ENCODE measurements at places on chromosomes 2 and 18. TPM values are rescaled to one million over a fixed set of nuclear protein-coding genes. Genes with fewer than 3 reads are reported as not detected.

The PCBP1 gene
- 544 TPM for total RNA-seq

The MARCO gene
- total RNA-seq = not detected

The VSNL1 gene
- total RNA-seq = not detected

DNA sequence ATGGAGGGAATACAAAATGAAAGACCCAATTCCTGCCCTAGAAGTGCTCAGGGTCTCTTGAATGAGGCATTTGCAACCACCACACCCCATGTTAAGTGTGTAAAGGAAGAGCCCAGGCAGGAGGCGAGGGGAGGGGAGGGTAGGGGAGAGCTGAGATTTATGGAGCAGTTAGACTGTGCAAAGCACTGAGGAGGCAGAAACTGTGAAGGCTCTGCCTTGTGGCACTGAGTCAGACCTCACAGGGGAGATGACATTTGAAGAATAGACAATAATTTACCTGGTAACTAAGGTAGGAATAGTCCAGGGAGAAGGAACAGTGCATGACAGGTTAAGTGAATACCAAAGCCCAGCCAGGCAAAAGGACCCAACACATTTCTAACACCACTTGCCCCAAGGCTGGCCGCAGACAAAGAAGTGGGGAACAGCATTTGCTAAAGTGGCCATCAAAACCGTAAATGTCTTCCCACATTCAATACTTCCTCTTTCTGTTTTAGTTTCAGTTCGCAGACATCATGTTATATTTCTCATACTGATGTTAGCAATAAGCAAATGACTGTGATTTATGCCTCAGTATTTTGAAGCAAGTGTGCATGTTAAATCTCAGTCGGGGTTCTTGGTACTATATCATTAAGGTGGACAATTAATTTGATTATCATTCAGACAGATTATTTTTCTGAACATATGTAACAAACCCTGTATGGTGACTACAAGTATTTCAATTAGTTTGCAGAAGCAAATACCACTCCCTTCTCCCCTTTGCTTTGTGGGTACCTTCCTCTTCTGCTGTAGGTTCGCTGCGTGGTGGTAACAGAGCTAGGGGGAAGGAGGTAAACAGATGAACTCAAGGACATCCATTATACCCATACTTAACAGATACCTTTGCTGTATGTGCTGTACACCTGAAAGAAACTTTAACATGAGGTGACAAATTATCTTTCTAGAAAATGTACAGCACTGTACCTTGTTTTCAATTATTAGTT is 27.5 kb downstream of the CDH20 start:
- DNase-seq = no peak

- no peak for DNase-seq
These were observed 72.9 kb upstream of the SYT4 start for GRCh38 chr18:43350176-43350575.

- DNase-seq = peak; percentile 36
These were observed 598 bp downstream of the CCDC93 start for GRCh38 chr2:118013221-118013723.

DNA sequence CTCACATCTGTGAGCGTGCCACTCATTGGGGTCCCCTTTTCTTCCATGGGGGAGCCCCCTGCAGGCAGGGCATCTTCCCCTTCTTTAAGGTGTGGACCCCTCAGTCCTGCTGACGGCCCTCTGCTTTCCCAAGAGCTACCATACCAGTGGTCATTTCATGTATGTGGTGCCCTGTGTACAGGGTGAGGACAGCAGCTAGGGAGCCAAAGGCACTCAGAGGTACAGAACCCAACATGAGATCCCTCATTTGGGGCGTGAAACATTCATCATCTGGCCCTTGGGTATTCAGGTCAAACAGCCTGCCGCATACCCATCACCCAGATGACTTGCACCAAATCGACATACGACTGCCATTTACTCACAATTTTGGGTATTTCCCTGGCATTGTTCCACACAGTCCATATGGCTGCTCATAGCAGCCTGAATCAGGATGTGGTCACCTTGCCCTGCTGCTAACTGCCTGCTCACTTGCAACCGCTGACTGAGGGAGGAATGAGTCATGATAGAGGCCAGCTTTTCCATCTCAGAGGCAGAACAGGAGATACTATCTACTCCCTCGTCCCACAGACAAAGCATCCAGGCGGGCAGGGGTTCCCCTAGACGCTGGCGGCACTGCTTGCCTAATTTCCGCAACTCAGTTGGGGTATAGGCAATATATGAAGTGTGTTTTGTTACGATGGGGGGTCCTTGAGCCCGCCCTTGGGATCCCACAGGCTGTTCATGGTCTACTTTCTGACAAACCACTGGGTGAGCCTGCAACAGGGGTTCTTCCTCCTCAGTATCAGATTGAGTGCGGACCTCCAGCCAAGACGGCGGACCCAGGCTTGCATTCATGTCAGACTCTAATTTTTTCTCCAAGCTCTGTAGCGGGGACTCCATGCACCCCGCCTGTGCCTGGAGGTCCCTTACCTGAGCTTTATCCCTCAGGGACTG is 228.6 kb downstream of the SATB2 start:
- DNase-seq = peak; percentile 17

DNA sequence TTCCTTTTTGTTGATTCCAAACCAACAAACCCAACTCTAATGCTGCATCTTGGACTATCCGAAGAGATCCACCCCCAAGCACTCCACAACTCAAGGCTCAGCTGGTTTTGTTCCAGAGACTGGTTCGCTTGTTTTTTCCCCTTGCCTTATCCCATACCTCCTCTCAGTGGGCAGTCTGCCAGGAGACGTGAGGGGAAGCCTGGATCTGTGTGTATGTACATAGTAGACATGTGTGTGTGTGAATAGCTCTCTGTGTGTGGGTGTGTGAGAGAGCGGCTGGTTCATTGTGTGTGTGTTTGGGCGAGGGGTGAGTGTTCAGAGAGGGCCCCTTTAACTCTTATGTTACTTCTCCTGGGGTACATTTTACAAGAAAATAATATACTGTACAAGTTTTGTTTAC is 94.4 kb downstream of the NRP2 start:
- no peak for DNase-seq

Data from activated CD4-positive, alpha-beta T cell treated with anti-CD3 and anti-CD28 coated beads, Interleukin-2, amount 10 ng/mL, durations not matched to agents 7 days and 5 days (primary cell).